ENCODE measurements at places on chromosomes 3 and 15.
A peak's percentile ranks its signal among the peaks of the same experiment; 100 is the strongest.

DNA sequence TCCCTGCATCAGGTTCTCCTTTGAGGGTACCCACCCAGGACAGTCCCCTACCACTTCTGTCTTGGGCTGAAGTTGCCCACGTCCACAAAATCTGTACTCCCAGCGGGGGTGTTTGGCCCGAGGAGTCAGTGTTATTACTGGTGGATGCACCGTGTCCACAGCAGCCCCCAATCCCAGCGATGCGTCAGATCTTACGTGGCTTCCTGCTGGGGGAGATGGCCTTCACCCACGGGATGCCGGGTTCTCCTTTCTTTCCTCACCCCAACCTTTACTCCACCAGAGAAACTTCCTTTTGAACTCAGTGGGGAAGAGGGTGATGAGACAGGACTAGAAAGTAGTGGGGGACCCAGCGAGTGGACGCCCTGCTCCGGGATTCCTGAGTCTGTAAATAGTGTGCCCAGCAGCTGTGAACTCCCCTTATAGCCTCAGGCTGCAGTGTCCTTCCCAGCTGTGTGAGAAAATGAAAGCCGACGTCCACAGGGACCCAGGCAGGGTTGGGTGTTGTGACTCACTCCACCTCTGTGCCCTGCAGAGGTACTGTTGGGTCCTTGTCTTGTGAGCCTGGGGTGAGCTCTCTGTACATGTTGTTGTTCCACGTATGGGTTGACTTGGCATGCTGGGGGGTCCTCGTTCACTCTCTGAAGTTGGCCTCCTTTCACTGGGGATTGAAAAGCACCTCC lies 31.5 kb downstream of the CRTAP start:
- DNase-seq = no peak

- DNase-seq = no peak
These were observed 30.2 kb downstream of the EPHB3 start for GRCh38 chr3:184591789-184592188.

- DNase-seq = no peak
These were observed 27.9 kb upstream of the PRTG start for GRCh38 chr15:55770806-55771205.

- peak; percentile 75 for DNase-seq
These were observed 10.8 kb upstream of the MFSD1 start for GRCh38 chr3:158790901-158791589.

DNA sequence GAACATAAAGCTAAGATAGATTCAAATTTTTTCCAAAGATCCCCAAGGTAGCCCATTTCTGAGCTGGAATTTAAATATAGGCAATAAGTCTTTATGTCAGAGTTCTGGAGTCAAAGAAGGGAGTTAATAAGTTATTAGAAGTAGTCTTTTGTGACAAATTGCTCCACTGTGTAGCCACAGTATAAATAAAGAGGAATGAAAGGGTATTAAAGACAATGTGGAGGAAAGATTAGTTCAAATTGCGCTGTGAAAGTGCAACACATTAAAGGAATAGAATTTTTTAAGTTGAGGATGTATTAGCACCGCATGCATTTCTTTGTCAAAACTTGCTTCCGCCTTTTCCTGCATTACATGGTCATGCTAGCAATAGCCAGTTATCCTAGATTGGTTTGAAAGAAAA lies 666.6 kb upstream of the CCDC54 start:
- DNase-seq = no peak

DNA sequence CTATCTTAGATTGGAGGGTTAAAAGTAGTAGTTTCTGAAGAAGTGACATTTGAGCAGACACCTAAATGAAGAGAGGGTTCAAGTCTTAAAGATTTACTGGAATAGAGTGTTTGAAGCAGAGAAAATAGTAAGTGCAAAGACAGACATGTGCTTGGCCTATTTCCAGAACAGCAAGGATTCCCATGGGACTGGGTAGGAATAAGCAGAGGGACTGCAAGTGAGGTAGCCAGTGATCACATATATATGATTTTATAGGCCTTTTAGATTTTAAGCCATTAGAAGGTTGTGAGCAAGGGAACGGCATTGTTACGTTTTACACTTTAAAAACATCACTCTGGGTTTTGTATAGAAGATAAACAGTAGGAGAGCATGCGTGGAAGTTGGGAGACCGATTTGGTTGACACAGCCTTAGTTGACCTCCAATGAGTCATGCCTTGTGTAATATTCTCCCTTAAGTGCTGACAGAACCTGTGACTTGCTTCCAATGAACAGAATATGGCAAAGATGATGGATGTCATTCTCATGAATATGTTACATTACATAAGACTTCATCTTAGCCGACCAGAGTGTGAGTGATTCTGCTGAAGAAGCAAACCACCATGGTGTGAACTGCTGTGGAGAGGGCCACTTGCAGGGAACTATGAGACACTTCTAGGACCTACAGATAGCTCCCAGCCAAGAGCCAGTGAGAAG lies 37.1 kb upstream of the SLC4A7 start:
- no peak for DNase-seq

- DNase-seq = no peak
These were observed 11.1 kb downstream of the RAD51 start for GRCh38 chr15:40706121-40706520.

- DNase-seq = no peak
These were observed 394.0 kb downstream of the FOXP1 start for GRCh38 chr3:71189480-71189879.

GRCh38 chr3:8278448-8278847 lies 223.2 kb upstream of the LMCD1 start:
- DNase-seq = no peak

DNA sequence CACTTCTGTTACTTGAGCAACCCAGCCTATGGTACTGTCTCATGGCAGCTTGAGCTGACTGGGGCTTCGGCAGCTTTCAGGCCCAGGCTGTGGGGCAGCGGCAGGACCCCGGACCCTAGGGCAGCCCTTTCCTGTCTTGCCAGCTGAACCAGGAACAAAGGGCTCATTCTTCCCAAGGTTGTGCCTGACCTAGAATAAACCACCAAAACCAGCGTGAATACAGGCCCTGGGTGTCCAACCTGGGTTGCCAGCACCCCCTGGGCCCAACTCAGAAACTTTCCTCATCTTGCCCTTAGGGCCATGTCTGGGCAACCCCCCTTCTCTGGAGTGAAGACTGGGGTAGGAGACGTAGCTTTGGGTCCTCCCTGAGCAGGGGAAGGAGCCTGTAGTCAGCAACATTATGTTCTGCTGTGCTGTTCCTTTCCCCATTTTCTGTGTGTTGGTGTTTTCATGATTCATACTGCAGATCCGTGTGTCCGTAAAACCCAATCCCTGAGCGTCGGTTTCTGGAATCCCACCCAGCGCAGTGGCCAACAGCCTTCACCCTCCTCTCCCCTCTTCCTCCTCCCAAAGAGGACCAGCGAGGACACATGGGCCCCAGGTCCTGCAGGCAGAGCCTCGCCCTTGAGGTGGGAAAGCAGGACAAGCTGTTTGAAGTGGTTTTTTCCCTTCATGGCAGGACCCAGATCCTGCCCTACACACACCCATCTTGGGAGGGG lies 33.5 kb downstream of the TKT start:
- DNase-seq = no peak

DNA sequence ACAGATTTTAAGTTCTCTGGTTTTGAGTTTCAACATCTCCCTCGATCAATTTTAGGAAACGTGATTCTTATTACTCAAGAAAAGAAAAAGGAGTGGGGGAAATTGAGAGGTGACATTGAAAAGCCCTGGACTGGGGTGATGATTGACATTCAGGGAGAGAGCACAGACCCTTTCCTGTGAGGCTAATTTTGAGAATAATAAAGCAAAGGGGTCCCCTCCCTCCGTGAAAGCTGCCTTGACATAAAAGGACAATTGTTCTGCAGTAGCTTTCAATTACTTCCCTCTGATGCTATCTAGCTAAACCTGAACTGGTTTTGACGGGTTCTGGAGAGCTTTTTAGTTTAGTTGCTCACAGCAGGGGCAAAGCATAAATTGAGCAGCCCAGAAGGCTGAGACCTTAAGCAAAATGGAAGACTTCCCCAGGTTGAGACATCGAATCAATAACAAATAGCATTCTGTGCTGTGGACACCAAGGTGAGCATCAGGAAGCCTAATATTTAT lies 14.4 kb upstream of the CMTM8 start:
- no peak for DNase-seq
